ENCODE measurements at places on chromosomes 7 and 10.

- peak; percentile 77 for DNase-seq
These were observed 301.9 kb downstream of the AHR start for GRCh38 chr7:17600340-17600752.

- DNase-seq: no peak
These were observed 104.1 kb downstream of the LHPP start for GRCh38 chr10:124565565-124566221.

- DNase-seq: no peak
These were observed 44.5 kb upstream of the CHCHD3 start for GRCh38 chr7:133126422-133126821.

- DNase-seq: no peak
These were observed 35.2 kb downstream of the LSMEM1 start for GRCh38 chr7:112515989-112516388.

DNA sequence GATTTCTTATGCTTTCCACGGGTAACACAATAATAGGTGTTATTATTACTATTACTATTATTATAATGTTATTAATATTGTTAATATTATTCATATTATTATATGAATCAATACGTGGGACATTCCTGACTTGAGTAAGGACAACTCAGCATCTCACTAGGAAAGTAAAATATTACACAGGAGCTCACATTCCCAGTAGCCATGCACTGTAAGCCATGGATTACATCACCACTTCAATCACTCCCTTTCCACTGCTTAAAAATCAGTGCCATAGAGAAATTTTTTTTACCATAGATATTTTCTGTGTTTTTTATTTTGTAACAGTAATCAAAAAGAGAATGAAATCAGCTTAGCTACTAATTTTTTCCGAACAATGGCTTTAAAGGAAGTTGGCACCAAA lies 68.5 kb upstream of the DGKI start:
- no peak for DNase-seq

DNA sequence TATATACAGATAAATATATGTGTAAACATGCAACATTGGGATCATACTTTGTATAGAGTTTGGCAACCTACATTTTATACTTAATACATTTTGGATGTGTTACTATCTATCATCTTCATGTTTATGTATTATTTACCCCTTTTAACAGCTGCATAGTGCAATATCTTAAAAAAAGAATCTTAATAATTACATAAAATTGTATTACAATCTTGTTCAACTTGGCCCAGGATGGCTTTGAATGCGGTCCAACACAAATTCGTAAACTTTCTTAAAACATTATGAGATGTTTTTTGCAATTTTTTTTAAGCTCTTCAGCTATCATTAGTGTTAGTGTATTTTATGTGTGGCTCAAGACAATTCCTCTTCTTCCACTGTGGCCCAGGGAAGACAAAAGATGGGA lies 26.3 kb upstream of the PRPS1L1 start:
- no peak for DNase-seq

DNA sequence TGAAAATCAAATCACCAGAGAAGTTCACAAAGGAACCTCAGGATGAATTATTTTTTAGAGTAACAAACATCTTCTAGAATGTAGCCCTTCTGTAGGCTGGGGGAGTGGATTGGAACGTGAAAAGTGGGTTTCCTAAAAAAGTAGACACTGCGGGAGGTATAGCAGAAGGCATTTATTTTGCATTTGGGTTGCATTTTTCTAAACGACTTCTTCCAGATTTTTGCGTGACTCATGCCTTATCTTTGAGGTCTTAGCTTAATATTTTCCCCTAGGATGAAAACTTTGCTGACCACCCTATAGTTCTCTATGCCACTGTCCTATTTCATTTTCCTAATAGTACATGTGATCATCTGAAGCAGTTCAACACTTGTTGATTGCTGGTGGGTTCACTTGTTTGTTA lies 112.7 kb upstream of the JCAD start:
- DNase-seq: no peak

- no peak for DNase-seq
These were observed 3.7 kb downstream of the SUFU start for GRCh38 chr10:102507521-102507920.

GRCh38 chr10:69807696-69808095 lies 6.0 kb downstream of the COL13A1 start:
- no peak for DNase-seq

- no peak for DNase-seq
These were observed 451 bp downstream of the SRRT start for GRCh38 chr7:100875356-100875751.

DNA sequence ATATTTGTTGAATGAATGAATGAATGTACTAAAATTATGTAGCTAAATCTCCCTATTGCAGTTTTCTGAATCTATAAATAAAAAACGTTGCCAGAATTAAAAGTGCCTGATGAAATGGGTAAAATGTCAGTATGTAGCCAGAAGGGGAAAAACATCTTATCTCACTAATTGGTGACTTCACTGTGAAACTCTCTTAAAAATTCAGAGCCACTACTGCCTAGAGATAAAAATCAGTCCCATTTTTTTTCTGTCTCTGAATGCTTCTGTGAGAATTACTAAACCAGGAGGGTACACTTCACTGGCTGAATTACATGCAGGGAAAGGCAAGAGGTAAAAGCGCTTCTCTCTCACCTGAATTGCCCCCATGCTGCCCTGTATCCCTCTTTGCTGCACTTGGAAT lies 69.6 kb upstream of the HPS1 start:
- no peak for DNase-seq

DNA sequence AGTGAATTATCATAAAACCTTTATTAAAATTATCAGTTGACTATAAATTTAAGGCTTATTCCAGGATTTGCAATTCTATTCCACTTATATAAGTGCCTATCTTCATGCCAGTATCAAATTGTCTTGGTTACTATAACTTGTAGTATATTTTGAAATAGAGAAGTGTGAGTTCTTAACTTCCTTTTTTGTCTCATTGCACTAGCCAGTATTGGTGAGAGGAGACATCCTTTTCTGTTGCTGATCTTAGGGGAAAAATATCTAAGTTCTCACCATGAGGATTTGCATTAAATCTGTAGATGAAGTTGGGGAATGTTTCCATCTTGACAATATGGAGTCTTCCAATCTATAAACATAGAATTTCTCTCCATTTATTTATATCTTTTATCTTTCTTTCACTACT lies 104.2 kb upstream of the MKI67 start:
- no peak for DNase-seq

- no peak for DNase-seq
These were observed 80.9 kb upstream of the DNAAF5 start for GRCh38 chr7:645606-646005.

- no peak for DNase-seq
These were observed 141.6 kb upstream of the TCERG1L start for GRCh38 chr10:131452926-131453720.

- DNase-seq: no peak
These were observed 11.7 kb downstream of the STAM start for GRCh38 chr10:17655567-17656146.

- DNase-seq: no peak
These were observed 30.1 kb downstream of the BTBD16 start for GRCh38 chr10:122301055-122301810.

GRCh38 chr10:113007343-113007771 lies 57.3 kb downstream of the TCF7L2 start:
- no peak for DNase-seq

DNA sequence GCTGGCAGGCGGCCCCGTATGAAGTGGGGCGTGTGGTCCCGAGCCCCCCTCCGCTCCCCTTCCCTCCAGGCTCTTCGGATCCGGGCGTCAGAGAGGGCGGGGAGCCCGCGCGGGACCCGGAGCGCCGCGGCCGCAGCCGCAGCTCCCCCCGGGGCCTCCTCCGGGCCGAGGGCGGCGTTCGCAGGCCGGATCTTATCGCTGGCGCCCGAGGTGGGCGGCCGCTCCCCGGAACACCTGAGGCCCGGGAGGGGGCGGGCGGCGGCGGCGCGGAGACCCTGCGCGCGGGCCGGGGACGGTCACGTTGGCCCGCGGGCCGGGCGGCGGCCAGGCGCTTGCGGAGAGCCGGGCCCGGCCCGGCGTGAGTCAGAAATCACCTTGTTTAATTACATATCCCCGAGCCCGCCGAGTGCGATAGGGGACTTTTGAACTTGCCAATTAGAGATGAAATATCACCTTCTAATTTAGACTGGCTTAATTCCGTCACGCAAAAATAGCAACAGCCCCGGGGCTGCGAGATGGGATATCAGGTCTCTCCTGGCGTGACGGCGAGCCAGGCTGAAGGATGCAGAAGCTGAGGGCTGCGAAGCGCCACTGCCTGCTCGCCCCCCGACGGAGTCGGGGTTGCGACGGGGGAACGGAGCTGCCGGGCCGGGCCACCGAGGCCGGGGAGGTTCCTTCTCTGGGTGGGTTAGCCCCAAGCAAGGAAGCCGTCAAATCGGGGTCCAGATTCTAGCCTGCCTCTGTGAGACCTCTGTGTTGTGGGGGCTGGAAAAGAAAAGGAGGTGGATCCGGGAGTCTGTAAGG lies 43.4 kb downstream of the LDB3 start:
- DNase-seq: no peak

- no peak for DNase-seq
These were observed 7.7 kb downstream of the CCM2 start for GRCh38 chr7:45007571-45008328.

DNA sequence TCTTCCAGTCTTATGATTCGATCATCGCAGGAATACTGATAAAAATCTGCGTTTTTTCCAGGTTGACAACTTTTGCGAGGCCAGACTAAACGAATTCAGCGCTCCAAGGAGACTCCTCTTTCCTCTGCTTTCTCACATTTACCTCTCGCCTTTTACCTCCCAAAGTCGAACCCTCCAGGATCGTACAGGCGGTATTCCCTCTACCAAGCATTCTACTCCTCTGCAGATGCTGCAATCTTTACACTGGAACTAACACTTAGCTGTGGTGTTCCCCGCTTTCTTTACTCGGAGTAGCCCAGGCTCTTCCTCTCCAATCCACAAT lies 449 bp downstream of the NUDT5 start:
- DNase-seq: no peak
